ENCODE measurements at places on chromosomes 12 and 14.

DNA sequence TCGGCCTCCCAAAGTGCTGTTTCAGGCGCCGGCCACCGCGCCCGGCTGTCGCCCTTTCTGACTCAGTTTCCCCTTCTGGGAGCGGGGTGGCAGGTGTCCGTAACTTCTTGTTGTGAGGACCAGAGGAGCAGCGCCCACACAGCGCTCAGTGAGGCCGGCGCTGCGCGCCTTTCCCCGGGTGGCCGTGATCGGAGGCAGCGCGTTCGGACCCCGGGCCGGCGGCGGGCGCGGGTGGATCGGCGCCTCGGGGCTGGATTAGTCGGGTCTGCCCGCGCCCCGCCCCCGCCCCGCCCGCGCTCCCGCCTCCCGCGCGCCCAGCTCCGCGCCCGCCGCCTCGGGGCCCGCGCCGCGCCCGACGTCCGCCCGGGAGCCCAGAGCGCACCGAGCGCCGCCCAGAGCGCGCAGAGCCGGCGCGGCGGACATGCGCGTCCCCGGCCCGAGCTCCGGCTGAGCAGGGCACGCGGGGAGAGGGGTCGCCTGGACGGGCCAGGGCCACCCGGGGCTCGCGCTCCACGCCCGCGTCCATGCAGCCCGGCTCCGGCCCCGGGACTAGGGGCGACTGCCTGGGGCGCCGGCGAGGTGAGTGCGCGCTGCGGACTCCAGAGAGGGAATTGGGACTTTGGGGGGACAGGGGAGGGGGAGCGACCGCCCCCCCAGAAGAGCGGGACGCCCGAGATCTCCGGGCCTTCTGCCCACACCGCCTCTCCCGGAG, 50.6 kb downstream of the LRCOL1 start:
- DNase-seq = peak; percentile 50

GRCh38 chr14:74593241-74593953, 18.6 kb downstream of the LTBP2 start:
- no peak for DNase-seq

- DNase-seq = no peak
Observed at GRCh38 chr12:120332041-120332440, 4.5 kb upstream of the PLA2G1B start.

DNA sequence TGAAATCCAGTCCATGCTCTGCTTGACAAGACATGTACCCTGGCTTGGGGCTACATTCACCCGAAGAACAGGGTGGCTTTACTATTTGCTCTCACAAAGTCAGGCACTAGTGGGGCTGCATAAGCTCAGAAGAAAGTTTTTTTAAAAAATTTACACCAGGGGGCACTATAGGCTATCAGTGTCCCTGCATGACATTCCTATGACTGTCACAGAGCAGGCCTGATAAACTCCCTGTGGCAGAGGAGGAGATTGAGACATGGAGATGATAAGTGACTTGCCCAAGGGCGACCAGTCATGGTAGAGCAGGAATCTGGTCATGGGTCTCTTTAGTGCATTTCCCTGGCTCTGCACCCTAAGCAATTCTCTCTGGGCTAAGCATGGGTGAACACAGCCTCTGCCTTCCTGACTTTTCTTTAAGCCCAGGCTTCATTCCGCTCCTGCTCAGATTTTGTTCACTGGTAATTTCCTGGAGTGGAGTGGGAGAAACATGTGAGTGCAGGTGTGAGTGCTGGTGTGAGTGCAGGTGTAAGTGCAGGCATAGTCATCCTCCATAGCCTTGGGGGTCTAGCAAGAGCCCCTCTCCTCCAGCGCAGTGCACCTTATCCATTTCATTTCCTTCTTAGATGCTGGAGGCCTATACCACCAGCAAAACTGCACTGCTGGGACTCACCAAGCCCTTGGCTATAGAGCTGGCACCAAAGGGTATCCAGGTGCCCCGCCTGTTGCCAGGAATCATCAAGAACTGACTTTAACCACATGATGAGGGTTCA, 91.6 kb downstream of the DHRS2 start:
- DNase-seq = no peak

- DNase-seq = no peak
Observed at GRCh38 chr14:24513009-24513408, 4.9 kb upstream of the CMA1 start.

DNA sequence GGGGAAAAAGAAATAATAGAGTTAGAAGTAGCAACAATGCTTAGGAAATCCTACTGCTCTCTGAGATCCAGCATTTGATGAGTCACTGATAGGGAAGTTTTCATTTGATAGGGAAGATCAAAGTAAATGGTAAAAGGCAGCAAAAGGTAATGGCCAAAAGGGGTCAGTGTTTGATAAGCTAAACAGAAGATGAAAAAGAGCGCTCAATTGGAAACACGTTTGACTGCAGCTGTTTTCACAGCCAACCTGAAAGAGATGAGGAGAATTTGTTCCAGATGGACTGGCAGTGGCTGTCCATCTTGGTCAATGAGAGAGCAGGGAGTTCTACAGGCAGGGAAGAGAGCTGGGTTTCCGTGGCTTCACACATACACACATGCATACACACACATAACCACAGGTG, 264.2 kb downstream of the TMEM132C start:
- DNase-seq = no peak

- no peak for DNase-seq
Observed at GRCh38 chr14:33737446-33737845, 213.4 kb downstream of the EGLN3 start.

DNA sequence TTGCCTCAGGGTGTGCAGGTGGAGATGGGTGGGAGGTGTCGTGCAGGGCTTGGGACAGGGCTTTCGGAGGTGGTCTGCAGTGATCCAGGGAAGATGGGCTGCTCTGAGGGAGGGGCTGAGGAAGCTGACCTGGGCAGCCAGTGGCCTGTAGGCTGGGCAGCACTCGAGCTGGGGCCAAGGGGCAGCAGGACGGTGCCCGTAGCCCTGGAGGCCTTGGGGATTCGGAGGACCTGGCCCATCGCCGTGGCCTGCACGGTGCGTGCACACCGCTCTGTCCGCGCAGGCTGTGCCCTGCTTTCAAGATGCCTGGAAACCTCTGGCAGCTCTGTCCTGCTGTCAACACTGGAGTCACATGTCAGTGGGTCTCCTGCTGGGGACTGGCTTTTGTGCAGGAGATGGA, 9.1 kb downstream of the PACS2 start:
- no peak for DNase-seq

DNA sequence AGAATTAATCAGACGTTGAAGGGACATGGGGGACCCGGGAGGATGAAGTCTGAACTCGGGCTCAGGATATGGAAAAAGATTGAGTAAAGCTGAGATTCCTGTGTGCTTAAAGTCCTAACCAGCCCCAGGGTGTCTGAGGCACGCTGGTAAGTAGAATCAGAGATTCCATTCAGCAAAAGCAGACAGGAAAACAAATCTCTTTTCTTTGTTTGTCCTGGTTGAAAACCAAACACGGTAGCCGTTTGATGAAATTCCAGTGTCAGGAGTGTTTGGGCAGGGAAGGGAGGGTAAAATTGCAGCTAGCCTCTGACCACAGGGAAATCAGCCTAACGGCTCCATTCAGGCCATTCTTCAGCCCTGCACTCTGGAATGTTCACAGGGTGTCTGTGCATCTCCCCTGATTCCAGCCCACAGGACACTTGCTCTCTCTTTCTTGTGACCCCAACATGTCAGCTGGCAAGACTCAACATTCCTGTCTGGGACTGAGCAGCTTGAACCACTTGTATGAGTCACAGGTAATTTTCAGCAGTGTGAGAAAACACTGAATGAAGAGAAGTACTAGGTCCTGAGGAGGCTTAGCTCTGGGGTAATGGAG, 31.0 kb downstream of the NINJ2 start:
- DNase-seq = no peak

- DNase-seq = no peak
Observed at GRCh38 chr12:30314506-30315100, 381.1 kb downstream of the IPO8 start.

GRCh38 chr12:5489017-5489416, 57.1 kb downstream of the NTF3 start:
- no peak for DNase-seq

DNA sequence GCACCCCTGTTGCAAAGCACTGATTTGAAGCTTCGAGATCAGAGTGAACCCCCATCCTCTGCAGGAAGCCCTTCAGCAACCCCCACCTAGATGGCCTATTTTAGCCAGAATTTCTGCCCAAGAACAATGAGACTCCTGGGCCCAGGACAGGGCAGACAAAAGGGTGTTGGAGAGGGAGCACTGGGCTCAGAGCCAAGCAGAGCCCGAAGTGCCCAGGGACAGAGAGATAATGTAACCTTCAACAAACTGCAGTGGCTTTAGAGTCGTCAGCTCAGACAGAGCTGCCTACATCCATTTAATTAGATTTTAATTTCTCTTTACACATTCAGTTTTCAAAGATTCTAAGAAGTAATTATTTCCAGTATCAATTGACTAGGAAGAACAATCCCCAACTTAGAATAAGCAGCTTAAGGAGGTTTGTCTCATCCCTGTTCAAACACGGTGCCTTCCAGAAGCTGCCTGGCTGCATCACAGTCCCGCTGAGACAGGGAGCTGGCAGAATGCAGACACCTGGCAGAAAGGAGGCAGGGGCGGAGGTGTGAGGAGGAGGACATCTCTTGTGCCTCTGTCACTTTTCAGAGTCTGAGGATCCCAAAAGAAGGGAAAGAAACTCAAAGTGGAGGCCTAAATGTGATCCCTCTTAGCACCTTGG, 504.9 kb upstream of the CCDC196 start:
- no peak for DNase-seq

GRCh38 chr12:16155938-16156337, 121.5 kb downstream of the SLC15A5 start:
- DNase-seq = no peak

DNA sequence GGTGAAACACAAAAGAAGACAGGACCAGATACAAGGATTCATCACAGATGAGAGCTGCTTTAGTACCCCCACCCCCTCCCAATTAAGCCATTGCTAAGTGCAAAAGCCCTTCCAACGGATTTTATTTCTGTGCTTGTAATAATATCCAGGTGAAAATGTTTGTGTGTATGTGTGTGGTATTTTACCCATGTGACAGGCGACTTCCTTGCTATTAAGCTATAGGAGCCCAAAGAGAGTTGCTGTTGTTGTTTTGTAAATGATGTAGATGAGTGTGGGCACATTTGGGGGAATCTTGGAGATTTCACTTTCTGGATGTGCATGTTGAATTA, 3.2 kb upstream of the HOXC4 start:
- no peak for DNase-seq

DNA sequence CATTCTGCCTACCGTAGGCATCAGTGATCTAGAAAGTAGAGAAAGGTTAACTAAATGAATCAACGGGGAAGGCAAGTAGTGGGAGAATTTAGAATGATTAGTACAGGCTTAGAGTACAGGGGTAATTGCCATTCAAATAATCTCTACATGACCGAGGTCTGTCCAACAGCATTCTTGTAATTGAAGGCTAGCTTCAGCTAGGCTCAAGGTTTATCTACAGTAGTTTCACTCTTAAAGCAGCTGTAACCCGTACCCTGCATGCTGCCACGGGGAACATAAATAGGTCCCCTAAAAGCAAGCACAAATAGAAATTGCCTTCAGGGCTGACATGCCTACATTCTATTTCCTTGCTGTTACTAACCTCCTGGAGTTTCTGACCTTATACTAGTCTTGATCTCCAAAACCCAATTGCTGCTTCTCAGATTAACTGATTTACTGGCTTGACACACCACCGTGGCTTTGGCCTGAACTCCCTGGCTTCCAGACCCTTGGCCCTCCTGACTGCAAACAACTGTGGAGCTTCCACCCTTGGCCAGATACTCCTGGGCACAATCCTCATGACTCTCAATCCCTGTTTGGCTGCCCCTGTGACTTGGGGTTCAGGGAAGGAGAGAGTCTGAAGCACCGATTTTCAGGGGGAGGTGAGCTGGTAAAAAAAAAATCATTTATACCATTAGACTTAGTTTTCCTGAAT, 242.1 kb upstream of the FOXN3 start:
- DNase-seq = no peak

GRCh38 chr12:754473-754820, 2.1 kb downstream of the WNK1 start:
- no peak for DNase-seq

- DNase-seq = no peak
Observed at GRCh38 chr12:11745113-11745512, 95.6 kb downstream of the ETV6 start.

GRCh38 chr12:62739266-62740015, 195.5 kb downstream of the PPM1H start:
- no peak for DNase-seq

DNA sequence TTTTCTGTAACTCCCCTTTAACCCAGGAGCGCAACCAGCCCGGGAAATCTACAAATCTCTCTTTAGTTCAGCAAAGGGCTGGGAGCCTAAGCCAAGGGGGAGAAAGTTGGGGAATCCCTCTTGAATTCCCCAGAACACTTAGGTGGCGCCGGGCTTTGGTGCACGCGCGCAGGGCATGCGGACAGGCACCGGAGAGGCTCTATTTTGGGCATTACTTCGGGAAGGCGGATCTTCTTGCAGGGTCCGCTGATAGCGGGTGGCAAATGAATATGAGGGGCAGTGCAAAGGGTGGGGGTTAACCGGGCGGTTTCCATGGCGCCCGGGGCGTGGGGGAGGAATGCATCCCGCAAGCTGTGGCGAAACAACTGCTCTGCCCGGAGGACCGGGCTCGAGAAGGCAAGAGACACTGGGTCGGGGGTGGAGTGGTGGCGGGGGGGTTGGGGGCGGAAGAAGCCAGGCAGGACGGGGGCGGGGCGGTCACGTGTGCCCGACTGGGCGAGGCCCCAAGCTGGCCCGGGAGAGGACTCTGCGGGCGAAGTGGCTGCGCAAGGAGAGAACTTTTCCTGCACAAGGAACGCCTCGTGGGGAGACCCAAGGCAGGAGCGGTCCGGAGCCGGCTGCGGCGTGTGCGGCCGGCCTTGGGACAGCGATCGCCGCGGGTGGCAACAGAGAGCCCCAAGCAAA, at the start of gene FLVCR2:
TSS of gene FLVCR2 (plus strand) at position 519 of the 684 bp plus-strand sequence. CDS start 353 bp downstream, outside the sequence.
- peak; percentile 56 for DNase-seq

DNA sequence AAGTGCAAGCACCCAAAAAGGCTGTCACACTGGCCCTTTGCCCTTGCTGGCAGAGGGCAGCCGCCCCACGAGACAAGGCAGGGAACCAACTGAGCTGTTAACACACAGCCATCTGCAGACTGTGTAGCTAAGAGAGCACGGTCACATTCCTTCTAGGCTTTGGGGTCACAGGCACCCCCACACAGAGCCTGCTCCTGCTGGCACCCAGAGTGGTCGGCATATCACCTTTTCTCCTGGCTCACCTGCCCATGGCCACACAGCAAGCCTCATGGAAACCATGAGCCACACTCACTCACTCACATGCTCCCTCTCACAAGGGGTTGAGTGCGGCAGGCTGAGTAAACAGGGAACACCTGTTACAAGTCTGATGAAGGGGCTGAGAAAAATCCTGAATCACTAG, 214.5 kb downstream of the PCNX1 start:
- no peak for DNase-seq

GRCh38 chr12:69881771-69882170, 56.7 kb downstream of the MYRFL start:
- DNase-seq = no peak

DNA sequence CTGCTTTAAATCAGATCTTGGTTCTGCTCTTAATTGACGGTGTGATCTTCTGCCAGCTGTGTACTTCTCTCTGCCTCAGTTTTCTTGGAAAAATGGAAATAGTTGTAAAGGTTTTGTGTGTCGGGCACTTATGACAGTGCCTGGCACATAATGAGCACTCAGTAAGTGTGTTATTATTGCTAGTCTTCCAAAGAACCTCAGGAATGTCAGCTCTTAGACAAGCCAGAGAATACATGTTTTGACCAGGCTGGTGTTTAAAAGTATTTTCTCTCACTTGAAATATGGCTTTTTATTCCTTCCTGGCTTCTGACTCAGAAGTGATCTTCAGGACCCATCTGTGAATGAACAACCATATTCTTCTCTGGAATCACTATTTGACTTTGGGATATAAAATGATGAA, 304.1 kb downstream of the SNAPC1 start:
- no peak for DNase-seq

- no peak for DNase-seq
Observed at GRCh38 chr12:1933342-1934051, 15.0 kb upstream of the CACNA2D4 start.
